ENCODE measurements at places on chromosomes 6 and 20. TPM values are rescaled to one million over a fixed set of nuclear protein-coding genes. Genes with fewer than 3 reads are reported as not detected.

The PXDC1 gene
- 25.2 TPM for total RNA-seq

- no peak for DNase-seq
Observed at GRCh38 chr6:25462235-25462897, 183.2 kb downstream of the CARMIL1 start.

- DNase-seq: no peak
Observed at GRCh38 chr20:5044075-5044620, 42.8 kb upstream of the SLC23A2 start.

DNA sequence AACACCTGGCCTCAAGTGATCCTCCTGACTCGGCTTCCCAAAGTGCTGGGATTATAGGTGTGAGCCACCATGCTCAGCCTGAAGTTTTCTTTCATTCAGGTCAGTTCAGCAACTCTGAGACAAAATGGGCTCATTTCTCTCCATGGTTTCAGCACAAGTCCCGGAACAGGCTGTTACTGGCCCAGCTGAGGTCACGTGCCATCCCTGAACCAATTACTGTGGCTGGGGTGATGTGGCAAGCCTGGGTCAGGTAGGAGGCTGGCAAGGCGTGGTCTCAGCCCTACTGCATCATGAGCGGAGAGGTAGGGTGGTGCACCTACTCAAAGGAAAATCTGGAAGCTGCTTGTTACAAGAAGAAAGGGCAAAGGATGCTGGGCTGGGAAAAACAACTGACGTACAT lies 326.4 kb downstream of the KIF16B start:
- DNase-seq: no peak

DNA sequence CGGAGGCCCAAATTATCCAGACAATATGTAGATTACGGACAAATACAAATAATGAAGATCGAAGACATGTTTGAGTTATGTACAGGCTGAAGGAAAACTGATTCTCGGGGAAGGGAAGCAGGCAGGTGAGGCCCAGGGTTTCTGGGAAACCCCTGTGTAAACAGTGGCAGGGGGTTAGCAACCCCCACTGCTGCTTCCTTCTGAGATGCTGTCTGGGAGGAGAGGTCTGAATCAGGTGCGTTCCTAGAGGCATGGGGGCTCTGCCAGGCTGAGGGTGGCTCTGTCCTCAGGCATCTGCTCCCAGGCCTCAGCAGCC lies 7.2 kb upstream of the MDGA1 start:
- no peak for DNase-seq

The TBPL1 gene
- 13.4 TPM for total RNA-seq

The CNBD2 gene
- 3.7 TPM for total RNA-seq

The PRR18 gene
- not detected for total RNA-seq

DNA sequence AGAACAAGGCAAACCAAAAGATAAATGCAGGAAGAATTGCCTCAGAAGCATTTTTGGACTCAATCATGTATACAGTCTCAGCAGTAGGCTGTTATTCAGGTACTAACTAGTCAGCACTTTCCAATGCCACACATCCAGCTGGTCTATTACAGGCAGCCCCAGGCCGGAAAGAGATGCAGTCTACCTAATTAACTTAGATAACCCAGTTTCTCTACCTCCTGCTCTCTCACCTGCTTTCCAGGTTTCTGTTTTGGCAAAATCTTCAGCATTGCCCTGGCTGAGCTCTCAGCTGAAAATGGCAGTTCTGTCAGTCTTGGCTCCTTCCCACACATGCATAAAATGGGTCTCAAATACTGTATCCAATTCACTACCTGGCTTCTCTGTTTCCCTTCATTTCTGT lies 101.3 kb upstream of the UFL1 start:
- no peak for DNase-seq

The FAM209B gene
- 0.47 TPM for total RNA-seq

DNA sequence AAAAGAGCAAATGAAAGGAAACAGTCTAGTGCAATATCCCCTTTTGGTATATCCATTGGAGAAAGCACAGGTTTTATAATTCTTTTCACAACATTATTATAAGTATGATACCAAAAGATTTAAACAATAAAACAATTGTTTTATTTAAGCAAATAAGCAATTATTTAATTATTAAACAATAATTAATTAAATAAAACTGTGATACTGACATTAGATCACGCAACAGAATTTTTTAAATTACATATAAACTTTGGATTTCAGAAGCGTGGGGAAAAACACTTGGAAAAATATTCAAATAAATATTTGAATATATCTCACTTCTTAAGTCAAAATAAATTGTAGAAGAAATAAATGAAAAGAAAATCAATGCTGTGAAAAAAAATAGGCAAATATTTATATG lies 76.2 kb upstream of the STXBP5 start:
- no peak for DNase-seq

DNA sequence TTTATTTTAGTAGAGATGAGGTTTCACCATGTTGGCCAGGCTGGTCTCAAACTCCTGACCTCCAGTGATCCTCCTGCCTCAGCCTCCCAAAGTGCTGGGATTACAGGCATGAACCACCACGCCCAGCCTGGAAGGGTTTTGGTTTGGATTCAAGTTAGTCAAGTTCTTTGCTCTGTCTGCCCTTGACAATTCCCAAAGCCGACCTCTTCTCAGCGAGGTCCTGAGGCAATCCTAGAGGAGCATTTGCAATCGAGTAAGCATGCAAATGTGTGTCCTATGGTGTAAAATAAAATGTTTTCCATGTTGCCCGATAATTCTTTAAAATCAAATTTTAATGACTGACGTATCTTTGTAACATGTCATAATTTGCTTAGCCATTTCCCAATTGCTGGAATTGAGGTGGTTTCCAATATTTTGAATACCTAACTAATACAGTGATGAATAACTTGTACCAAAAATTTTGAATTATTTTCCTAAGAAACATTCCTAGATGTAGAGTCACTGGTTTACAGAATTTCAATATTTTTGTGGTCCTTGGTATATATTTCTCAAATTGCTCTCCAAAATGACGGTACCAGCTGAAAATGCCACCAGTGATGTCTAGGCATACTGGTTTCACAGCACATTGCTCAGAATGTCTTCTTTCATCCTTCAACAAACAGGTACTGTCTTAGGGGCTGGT lies 38.7 kb downstream of the GTF2H5 start:
- DNase-seq: no peak

The CALHM4 gene
- total RNA-seq: not detected

DNA sequence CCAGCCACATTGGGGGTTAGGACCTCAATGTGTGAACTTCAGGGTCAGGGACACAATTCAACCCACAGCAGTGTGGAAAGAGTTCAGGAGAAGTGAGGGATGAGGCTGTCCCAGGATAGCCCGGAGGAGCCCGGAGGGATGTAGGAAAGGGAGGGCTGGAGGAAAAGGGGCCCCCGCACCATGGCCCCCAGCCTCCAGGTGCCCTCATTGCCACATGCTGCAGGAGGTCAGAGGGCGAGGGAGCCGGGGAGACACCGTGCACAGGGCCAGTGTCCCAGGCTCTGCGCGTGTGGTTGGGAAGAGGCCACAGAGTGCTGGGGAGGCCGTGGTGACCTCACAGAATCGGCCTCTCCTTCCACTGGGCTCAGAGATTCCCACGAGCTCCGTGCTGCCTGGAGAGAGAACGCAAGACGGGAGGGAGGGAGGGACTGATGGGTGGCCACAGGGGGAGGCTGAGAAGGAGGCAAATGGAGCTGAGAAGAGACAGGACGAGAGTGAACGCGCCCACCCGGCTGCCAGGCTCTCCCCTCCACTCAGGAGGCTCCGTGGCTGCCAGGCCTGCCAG lies 215.1 kb downstream of the DLL1 start:
- no peak for DNase-seq

The HLA-DRB1 gene
- total RNA-seq: 26.4 TPM

The SOX18 gene
- total RNA-seq: 30.5 TPM

The TXLNB gene
- total RNA-seq: 137 TPM

The LY6G6F gene
- total RNA-seq: not detected

GRCh38 chr6:132179955-132180354 lies 221.3 kb downstream of the MOXD1 start:
- DNase-seq: no peak

The C20orf202 gene
- 0.41 TPM for total RNA-seq

- no peak for DNase-seq
Observed at GRCh38 chr6:104599821-104600638, 259.7 kb downstream of the HACE1 start.

- no peak for DNase-seq
Observed at GRCh38 chr6:935582-935981, 242.6 kb upstream of the EXOC2 start.

The COX4I2 gene
- total RNA-seq: 7.6 TPM

The CGA gene
- total RNA-seq: not detected

GRCh38 chr6:134446218-134446848 lies 128.4 kb upstream of the SGK1 start:
- no peak for DNase-seq

DNA sequence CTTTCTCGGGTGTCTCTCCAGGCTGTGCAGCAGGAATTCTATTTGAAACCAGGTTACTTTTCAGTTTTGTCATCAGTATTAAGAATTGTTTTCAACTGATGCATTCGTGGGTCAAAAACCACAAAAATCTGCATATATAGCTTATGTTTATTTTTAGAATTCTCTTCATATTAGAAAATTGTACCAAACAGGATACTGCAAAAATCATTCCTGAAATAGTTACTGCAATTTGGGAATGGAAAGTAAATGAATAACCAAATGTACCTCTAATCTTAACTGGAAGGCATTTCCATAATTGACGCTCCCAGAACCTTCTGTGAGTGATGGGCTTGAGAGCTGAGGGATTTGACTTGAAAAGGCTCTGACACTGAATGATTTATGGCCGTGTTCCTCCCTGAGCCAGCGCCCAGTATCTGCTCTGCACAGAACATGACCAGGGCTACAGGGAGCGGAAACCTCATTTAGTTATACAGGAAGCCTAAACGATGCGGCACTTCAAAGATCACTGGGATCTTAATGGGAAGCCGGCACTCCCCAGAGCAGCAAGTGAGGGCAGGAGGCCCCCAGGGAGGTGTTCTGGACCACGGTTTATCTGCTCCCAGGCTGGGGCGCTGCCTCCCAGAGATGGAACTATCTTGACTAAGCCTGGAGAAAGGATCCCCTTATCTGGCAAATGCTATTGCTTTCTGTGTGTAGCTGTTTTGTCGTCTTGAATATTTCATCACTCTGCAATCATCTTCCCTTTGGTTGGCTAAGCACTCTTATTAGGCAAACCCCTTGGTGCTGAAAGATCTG lies 446.0 kb downstream of the QKI start:
- DNase-seq: peak; percentile 31

GRCh38 chr6:18387061-18387721 lies at the start of gene RNF144B:
TSS of gene RNF144B (plus strand) at chr6:18387350. CDS start at chr6:18399535, 12,185 bp downstream.
- DNase-seq: peak; percentile 83

The VGLL2 gene
- 2.4 TPM for total RNA-seq

- DNase-seq: no peak
Observed at GRCh38 chr6:135310291-135310690, 129.2 kb downstream of the MYB start.

The FBXO9 gene
- total RNA-seq: 56.4 TPM
